ENCODE measurements at places on chromosomes 12 and 14. TPM values are rescaled to one million over a fixed set of nuclear protein-coding genes. Genes with fewer than 3 reads are reported as not detected.

DNA sequence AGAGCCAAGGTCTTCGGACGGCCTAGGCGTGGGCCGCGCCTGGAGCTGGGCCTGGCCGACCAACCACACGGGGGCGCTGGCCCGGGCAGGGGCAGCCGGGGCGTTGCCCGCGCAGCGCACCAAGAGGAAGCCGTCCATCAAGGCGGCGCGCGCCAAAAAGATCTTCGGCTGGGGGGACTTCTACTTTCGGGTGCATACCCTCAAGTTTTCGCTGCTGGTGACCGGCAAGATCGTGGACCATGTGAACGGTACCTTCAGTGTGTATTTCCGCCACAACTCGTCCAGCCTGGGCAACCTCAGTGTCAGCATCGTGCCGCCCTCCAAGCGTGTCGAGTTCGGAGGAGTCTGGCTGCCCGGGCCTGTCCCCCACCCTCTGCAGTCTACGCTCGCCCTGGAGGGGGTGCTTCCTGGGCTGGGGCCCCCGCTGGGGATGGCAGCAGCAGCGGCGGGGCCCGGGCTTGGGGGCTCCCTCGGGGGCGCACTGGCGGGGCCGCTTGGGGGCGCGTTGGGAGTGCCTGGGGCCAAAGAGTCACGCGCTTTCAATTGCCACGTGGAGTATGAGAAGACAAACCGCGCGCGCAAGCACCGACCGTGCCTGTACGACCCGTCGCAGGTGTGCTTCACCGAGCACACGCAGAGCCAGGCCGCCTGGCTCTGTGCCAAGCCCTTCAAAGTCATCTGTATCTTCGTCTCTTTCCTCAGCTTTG is 4.4 kb upstream of the SHMT2 start:
- peak; percentile 87 for DNase-seq
- H3K27ac ChIP-seq, result no peak overlapping the region
- peaks cover 73% of the 10 kb centered on the region for H3K27me3 ChIP-seq
- H3K36me3 ChIP-seq, result peaks cover 5% of the 10 kb centered on the region

GRCh38 chr12:97336900-97337751 is 125.5 kb upstream of the RMST start:
- H3K27ac ChIP-seq, result peak overlapping the region; percentile 75
- peaks cover 17% of the 10 kb centered on the region for H3K27me3 ChIP-seq
- no peak overlapping the region for H3K4me3 ChIP-seq
- DNase-seq, result peak; percentile 19
- H3K4me1 ChIP-seq, result peaks cover 5% of the 10 kb centered on the region

GRCh38 chr12:99605-100004 is 33.0 kb downstream of the IQSEC3 start:
- peaks cover 5% of the 10 kb centered on the region for H3K4me1 ChIP-seq
- DNase-seq, result no peak
- H3K4me3 ChIP-seq, result no peak overlapping the region
- H3K36me3 ChIP-seq, result peaks cover 2% of the 10 kb centered on the region
- peaks cover 26% of the 10 kb centered on the region for H3K27me3 ChIP-seq

DNA sequence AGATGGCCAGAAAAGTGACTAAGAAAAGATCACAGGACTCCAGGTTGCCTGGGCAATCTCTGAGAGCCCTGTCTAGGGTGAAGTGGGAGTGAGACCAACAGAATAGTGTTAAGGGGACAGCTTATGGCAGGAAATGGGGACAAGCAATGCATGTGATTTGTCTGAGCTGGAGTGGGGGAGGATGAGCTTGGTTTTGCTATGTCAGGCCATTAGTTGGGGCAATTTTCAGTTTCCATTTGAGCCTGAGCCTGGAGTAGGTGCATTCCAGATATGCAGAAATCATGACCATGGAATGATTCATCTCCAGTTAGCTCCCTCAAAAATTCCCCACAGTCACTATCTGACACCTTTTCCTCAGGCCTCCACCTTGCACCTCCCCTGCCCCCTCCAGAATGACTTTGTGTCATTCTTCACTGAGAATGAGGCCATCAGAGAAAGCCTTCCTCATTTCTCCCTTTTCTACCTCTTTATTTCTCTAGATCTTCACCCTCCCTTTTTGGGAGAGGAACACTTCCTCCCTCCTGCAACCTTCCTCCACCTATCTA is 150.9 kb upstream of the PLEKHG7 start:
- peaks cover 2% of the 10 kb centered on the region for H3K36me3 ChIP-seq
- no peak overlapping the region for H3K27ac ChIP-seq
- no peaks in the 10 kb centered on the region for H3K27me3 ChIP-seq
- peaks cover 6% of the 10 kb centered on the region for H3K4me1 ChIP-seq
- peak; percentile 66 for DNase-seq

- no peak for DNase-seq
- H3K36me3 ChIP-seq, result no peaks in the 10 kb centered on the region
- H3K4me1 ChIP-seq, result peaks cover 37% of the 10 kb centered on the region
- no peak overlapping the region for H3K27ac ChIP-seq
- H3K4me3 ChIP-seq, result no peak overlapping the region
Measured at GRCh38 chr12:93140325-93140724, 211.2 kb upstream of the EEA1 start.

- H3K4me3 ChIP-seq, result peak overlapping the region; percentile 98
- no peaks in the 10 kb centered on the region for H3K27me3 ChIP-seq
- H3K36me3 ChIP-seq, result peaks cover 70% of the 10 kb centered on the region
- peak overlapping the region; percentile 94 for H3K27ac ChIP-seq
Measured at GRCh38 chr12:56720731-56721151, 4.4 kb downstream of the NACA start.

- DNase-seq, result no peak
- H3K27ac ChIP-seq, result no peak overlapping the region
- no peaks in the 10 kb centered on the region for H3K27me3 ChIP-seq
- no peaks in the 10 kb centered on the region for H3K36me3 ChIP-seq
- no peaks in the 10 kb centered on the region for H3K4me1 ChIP-seq
Measured at GRCh38 chr12:32083489-32083888, 23.2 kb upstream of the BICD1 start.

GRCh38 chr12:69189378-69189978 is 49.9 kb upstream of the CPSF6 start:
- H3K36me3 ChIP-seq, result peaks cover 8% of the 10 kb centered on the region
- no peak for DNase-seq
- no peak overlapping the region for H3K4me3 ChIP-seq
- no peaks in the 10 kb centered on the region for H3K4me1 ChIP-seq
- no peak overlapping the region for H3K27ac ChIP-seq

GRCh38 chr12:126797525-126797924 is 1469.4 kb upstream of the TMEM132C start:
- H3K27ac ChIP-seq, result no peak overlapping the region
- H3K36me3 ChIP-seq, result peaks cover 2% of the 10 kb centered on the region
- no peaks in the 10 kb centered on the region for H3K4me1 ChIP-seq
- no peak for DNase-seq
- H3K27me3 ChIP-seq, result no peaks in the 10 kb centered on the region

DNA sequence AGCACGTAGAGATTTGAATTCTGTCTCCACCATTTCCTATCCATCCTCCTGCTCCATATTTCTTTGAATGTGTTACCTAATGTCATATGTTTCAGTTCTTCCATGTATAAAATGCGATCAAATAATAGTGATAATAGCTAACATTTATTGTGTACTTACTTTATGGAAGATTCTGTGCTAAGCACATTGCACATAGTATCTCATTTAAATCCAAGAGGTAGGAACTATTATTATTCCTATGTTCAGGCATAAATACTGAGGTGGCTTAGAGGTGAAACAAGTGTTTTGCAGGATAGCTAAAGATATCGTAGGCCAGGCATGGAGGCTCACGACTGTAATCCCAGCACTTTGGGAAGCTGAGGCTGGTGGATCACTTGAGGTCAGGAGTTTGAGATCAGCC is 17.5 kb upstream of the AICDA start:
- H3K27me3 ChIP-seq, result peaks cover 23% of the 10 kb centered on the region
- no peak overlapping the region for H3K27ac ChIP-seq
- no peaks in the 10 kb centered on the region for H3K36me3 ChIP-seq
- no peaks in the 10 kb centered on the region for H3K4me1 ChIP-seq
- H3K4me3 ChIP-seq, result no peak overlapping the region

DNA sequence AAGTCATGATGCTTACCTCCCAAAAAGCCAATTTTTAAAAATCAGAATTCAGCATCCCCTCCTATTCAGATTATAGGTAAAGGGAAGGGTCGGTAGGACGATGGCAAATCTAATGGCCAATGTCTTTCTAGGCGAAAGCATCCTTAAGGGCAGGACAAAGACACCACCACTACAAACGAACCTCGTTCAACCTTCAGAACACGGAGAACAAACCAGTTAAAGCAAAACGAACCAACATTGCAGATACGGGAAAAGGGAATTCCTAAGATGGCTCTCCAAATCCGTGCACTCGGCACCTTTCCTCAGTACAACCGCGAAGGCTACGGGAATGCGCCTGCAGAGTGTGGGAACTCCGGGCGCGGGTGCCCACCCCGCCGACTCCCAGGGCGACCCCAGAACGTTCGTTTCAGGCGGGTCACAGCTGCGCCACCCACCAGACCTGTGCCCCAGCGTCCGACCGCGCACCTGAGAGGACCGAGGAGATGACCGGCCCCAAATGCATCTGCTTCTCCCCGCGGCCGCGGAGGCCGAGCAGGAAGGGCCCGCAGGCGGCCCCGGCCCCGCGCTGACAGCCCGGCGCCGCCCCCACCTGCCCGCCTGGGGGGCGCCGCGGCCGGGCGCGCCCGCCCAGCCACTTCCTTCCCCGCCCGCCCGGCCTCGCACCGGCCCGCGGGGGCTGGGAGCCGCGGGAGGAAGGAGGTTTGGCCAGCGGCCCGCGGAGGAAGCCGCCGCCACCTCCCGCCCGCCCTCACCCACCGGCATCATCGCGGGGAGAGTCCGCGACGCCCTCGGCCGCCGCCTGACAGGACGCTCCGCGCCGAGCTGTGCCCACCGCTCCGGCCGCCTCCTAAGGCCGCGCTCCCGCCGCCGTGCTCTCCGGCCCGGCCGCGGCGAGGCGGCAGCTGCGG is 578 bp downstream of the PPP1R13B start:
- H3K36me3 ChIP-seq, result no peaks in the 10 kb centered on the region
- peaks cover 7% of the 10 kb centered on the region for H3K27me3 ChIP-seq
- peaks cover 14% of the 10 kb centered on the region for H3K4me1 ChIP-seq
- DNase-seq, result peak; percentile 51
- H3K4me3 ChIP-seq, result peak overlapping the region; percentile 78

DNA sequence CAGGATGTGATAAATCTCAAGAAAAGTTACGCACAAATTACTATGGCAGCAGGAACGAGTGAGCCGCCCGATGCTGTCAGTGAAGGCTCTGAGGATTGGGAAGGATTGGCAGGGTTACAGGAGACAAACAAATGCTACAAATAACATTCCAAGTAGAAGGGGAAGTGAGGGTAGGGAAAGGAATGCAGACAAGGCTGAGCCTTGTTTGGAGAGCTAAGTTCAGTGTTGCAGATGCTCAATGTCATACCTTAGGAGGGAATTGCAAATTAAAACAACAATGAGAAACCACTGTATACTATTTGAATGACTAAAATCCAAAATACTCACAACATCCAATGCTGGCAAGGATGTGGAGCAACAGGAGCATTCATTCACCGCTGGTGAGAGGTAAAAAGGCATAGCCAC is 1.3 kb downstream of the CLEC9A start:
- no peaks in the 10 kb centered on the region for H3K36me3 ChIP-seq
- DNase-seq, result no peak
- H3K4me1 ChIP-seq, result no peaks in the 10 kb centered on the region
- H3K4me3 ChIP-seq, result no peak overlapping the region

- no peaks in the 10 kb centered on the region for H3K27me3 ChIP-seq
- no peaks in the 10 kb centered on the region for H3K36me3 ChIP-seq
- H3K4me3 ChIP-seq, result no peak overlapping the region
- H3K27ac ChIP-seq, result no peak overlapping the region
- H3K4me1 ChIP-seq, result no peaks in the 10 kb centered on the region
Measured at GRCh38 chr12:23253191-23253590, 628.2 kb downstream of the ETNK1 start.

DNA sequence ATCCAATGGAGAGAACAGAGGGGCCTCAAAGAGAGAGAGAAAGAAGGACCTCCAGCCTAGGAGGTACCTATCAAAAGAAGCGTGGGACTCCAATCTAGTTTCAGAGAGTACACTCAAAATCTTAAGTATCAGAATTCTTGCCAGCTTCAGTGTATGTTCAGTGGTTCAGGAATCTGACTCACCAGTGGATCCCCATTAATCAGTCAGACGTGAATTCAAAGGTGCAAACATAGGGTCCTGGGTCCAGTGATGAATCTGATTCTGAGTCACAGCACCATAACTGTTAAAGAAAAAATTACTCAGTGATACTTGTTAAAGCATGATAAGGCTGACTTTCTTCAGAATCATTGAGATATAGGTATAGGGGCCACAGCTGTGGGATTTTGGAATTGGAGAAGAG is 33.2 kb downstream of the ETNK1 start:
- no peaks in the 10 kb centered on the region for H3K27me3 ChIP-seq
- H3K4me3 ChIP-seq, result peak overlapping the region; percentile 42
- H3K4me1 ChIP-seq, result peaks cover 32% of the 10 kb centered on the region
- H3K36me3 ChIP-seq, result peaks cover 4% of the 10 kb centered on the region
- H3K27ac ChIP-seq, result peak overlapping the region; percentile 90
- DNase-seq, result peak; percentile 47

DNA sequence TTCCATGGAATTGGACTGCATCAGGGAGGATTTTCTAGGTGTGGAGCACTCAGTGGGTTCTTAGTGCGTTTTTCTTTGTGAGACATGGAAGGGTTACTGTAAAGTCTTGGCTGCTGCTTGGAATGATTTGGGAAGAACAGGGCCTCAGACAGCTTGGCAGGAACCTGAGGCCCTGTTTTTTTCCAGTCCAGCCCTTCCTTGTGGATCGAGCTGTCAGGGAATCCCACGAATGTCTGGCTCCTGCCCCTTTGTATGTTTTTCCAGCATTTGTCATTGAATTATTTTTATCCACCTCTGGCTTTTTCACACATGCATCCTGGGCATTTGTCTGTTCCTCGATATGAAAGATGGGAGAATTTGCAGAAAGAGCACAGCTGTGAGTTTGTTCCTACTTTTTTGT is 158.5 kb downstream of the TGFB3 start:
- H3K27me3 ChIP-seq, result no peaks in the 10 kb centered on the region
- H3K4me3 ChIP-seq, result no peak overlapping the region
- peaks cover 1% of the 10 kb centered on the region for H3K36me3 ChIP-seq
- DNase-seq, result no peak
- H3K4me1 ChIP-seq, result peaks cover 8% of the 10 kb centered on the region
- H3K27ac ChIP-seq, result no peak overlapping the region

DNA sequence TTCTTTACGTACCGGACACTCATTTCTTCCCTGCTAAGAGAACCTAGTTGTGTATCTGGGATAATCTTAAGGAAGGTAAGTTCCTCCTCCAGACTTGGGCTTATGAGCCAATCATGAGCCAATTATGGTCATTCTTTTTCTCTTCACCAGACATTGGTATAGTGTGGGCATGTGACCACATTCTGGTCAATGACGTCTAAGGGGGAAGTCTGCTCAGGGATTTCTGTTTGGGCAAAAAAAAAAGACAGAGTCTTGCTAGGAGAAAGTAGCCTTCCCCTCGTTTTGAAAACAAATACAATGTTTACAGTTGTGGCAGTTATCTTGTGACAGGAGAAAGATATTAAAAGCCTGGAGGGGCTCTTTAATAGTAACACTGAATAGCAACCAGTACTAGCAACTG is 20.1 kb upstream of the PLXNC1 start:
- peaks cover 33% of the 10 kb centered on the region for H3K4me1 ChIP-seq
- H3K4me3 ChIP-seq, result no peak overlapping the region
- H3K27ac ChIP-seq, result no peak overlapping the region
- no peaks in the 10 kb centered on the region for H3K27me3 ChIP-seq
- no peak for DNase-seq
- H3K36me3 ChIP-seq, result peaks cover 2% of the 10 kb centered on the region

Gene SLC25A47
- total RNA-seq, result not detected

Gene A2ML1
- not detected for total RNA-seq

Gene TGFB3
- total RNA-seq, result 9.3 TPM

Gene EFS
- 0.19 TPM for total RNA-seq

Gene PRORP
- 36.0 TPM for total RNA-seq

Gene PKP2
- total RNA-seq, result 0.12 TPM

Gene CRIP1
- total RNA-seq, result 146 TPM

Gene TMEM63C
- 1.9 TPM for total RNA-seq

Gene PLEKHH1
- total RNA-seq, result 1.2 TPM

All from activated T-cell treated with anti-CD3 and anti-CD28 coated beads, Interleukin-2, amount 50 U/mL, for 72 hours (primary cell).